ENCODE measurements at places on chromosomes 4 and X. TPM values are rescaled to one million over a fixed set of nuclear protein-coding genes. Genes with fewer than 3 reads are reported as not detected.
A peak's percentile ranks its signal among the peaks of the same experiment; 100 is the strongest.

DNA sequence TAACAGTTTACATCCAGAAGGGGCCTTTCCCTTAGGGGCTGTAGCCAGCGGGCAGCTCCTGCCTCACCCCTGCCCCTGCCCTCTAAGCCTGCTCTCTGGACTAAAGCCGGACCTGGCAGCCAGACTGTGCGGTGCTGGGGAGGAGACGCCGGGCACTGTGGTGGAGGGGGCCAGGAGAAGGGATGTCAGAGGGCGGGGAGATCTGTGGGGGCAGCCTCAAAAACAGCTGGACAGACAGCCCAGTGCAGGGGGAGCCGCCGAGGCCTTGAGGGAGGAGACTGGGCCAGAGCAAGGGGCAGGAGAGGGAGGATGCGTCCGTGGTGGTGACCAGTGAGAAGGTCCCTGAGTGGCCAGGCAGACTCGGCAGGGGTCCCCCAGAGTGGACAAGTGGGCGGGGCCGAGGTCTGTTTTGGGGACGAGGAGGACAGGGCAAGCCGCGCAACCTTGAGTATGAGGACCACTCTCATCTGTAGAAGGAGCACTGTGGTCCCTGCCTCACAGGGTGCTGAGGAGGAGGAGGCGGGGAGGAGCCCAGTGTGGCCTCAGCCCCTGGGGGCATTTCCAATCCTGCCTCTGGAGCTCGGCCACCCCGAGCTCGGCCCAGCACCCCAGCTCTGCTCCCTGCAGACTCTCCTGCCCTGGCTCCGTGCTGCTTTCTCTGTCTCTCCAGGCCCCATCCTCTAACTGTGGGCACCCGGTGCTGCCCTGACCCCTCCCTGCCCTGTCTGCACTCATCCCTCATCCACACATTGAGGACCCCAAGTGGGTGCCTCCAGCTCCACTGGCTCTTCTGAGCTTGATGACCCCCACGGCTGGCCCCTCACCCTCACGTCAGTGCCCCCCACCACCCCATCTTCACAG, 59.2 kb upstream of the NKX1-1 start:
- no peak overlapping the region for H3K27ac ChIP-seq
- no peak overlapping the region for H3K4me3 ChIP-seq
- no peak for DNase-seq
- H3K27me3 ChIP-seq, result no peaks in the 10 kb centered on the region

DNA sequence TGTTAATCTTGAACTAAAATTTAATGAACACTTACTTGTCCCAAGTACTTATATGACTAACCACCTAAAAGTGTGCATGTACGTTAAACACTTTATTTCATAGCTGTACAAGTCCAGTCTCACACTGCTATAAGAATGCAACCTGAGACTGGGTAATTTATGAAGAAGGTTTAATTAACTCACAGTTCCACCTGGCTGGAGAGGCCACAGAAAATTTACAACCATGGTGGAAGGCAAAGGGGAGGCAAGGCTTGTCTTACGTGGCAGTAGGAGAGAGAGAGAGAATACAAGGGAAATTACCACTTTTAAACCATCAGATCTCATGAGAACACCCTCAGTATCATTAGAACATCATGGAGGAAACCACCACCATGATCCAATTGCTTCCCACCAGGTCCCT, 748.7 kb upstream of the HS3ST1 start:
- no peak overlapping the region for H3K27ac ChIP-seq
- no peaks in the 10 kb centered on the region for H3K4me1 ChIP-seq
- H3K27me3 ChIP-seq, result no peaks in the 10 kb centered on the region
- no peak for DNase-seq
- no peak overlapping the region for H3K4me3 ChIP-seq
- no peaks in the 10 kb centered on the region for H3K36me3 ChIP-seq

DNA sequence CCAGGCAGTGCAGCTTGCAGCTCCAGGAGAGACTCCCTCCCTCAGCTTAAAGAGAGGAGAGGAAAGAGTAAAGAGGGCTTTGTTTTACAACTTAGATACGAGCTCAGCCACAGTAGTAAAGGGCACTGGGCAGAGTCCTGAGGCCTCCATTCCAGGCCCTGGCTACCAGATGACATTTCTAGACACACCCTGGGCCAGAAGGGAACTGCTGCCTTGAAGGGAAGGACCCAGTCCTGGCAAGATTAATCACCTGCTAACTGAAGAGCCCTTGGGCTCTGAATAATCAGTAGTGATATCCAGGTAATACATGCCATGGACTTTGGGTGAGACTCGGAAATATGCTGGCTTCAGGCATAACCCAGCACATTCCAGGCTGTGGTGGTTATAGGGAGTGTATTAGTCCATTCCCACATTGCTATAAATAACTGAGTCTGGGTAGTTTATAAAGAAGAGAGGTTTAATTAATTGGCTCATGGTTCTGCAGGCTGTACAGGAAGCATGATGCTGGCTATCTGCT, 15.3 kb upstream of the SLC16A2 start:
- H3K4me3 ChIP-seq, result no peak overlapping the region
- no peak for DNase-seq
- no peaks in the 10 kb centered on the region for H3K27me3 ChIP-seq
- no peaks in the 10 kb centered on the region for H3K4me1 ChIP-seq
- no peak overlapping the region for H3K27ac ChIP-seq

- no peaks in the 10 kb centered on the region for H3K36me3 ChIP-seq
- H3K27ac ChIP-seq, result no peak overlapping the region
- no peak for DNase-seq
- no peaks in the 10 kb centered on the region for H3K4me1 ChIP-seq
- no peaks in the 10 kb centered on the region for H3K27me3 ChIP-seq
- H3K4me3 ChIP-seq, result no peak overlapping the region
These were observed 322.9 kb downstream of the RAPGEF2 start for GRCh38 chr4:159425737-159426305.

ANXA3 gene
- total RNA-seq, result 7.2 TPM

- no peak overlapping the region for H3K27ac ChIP-seq
- no peak overlapping the region for H3K4me3 ChIP-seq
- no peaks in the 10 kb centered on the region for H3K27me3 ChIP-seq
- H3K4me1 ChIP-seq, result no peaks in the 10 kb centered on the region
- peak; percentile 33 for DNase-seq
These were observed 118.5 kb upstream of the VCX2 start for GRCh38 chrX:8289523-8289922.

ARHGAP6 gene
- total RNA-seq, result 6.9 TPM

CYBB gene
- total RNA-seq, result under 0.01 TPM

TXK gene
- total RNA-seq, result 0.66 TPM

DNA sequence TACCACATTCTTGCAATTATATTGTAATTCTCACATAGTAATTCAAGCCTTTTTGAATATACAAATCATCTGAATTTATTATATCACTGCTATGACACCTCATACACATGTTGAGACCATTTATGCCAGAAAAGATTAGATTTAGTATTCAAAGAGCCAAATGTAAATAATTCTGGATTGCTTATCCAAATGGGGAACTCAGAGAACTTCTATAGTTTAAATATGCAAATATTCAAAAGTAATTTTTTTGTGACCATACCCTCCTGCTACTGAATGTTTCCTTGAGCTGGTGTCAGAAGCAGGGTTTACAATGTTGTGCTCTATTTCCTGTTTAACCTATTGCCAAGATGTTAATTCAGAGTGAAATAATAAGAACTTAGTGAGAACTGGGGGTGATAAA, 372.2 kb downstream of the TRIML1 start:
- H3K27me3 ChIP-seq, result no peaks in the 10 kb centered on the region

GRCh38 chr4:54877006-54877405, 219.2 kb downstream of the KIT start:
- no peak overlapping the region for H3K27ac ChIP-seq
- H3K27me3 ChIP-seq, result peaks cover 2% of the 10 kb centered on the region
- peaks cover 2% of the 10 kb centered on the region for H3K4me1 ChIP-seq
- no peak overlapping the region for H3K4me3 ChIP-seq

GRCh38 chrX:97045470-97045869, 161.8 kb downstream of the RPA4 start:
- no peaks in the 10 kb centered on the region for H3K36me3 ChIP-seq
- DNase-seq, result no peak
- no peak overlapping the region for H3K27ac ChIP-seq
- H3K4me1 ChIP-seq, result no peaks in the 10 kb centered on the region
- no peaks in the 10 kb centered on the region for H3K27me3 ChIP-seq
- no peak overlapping the region for H3K4me3 ChIP-seq

- H3K4me3 ChIP-seq, result no peak overlapping the region
- H3K36me3 ChIP-seq, result no peaks in the 10 kb centered on the region
- no peak for DNase-seq
- H3K27me3 ChIP-seq, result no peaks in the 10 kb centered on the region
These were observed 1907.6 kb upstream of the TENM3 start for GRCh38 chr4:180335566-180335965.

SPANXA2 gene
- not detected for total RNA-seq

GRCh38 chr4:6668391-6668790, 25.3 kb upstream of the S100P start:
- no peak overlapping the region for H3K27ac ChIP-seq
- DNase-seq, result no peak
- H3K4me1 ChIP-seq, result no peaks in the 10 kb centered on the region
- H3K36me3 ChIP-seq, result no peaks in the 10 kb centered on the region
- no peak overlapping the region for H3K4me3 ChIP-seq

GPR78 gene
- total RNA-seq, result 1.0 TPM

MUC7 gene
- not detected for total RNA-seq

RAI2 gene
- total RNA-seq, result 1.3 TPM

DNA sequence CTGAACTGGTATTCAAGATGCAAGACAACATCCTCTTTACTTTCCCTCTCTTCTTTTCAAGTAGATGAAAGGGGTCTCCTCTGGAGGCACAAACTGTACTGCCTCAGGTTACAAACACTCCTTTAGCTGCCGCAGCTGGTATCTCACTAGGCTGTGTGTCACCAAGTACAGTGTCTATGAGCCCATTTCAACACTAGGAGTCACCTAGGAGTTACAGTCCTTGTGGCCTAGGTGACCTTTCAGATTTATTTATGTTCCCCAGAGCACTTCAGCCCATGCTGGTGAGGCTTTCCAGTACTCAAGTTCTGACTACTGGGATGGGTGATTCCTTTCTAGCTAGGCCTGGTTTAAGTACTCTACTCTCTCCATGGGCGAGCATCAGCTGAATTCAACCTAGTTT, 32.4 kb upstream of the TMLHE start:
- H3K4me1 ChIP-seq, result no peaks in the 10 kb centered on the region
- no peaks in the 10 kb centered on the region for H3K27me3 ChIP-seq
- no peak for DNase-seq
- H3K4me3 ChIP-seq, result no peak overlapping the region
